ENCODE measurements at places on chromosomes 3 and 15. TPM values are rescaled to one million over a fixed set of nuclear protein-coding genes. Genes with fewer than 3 reads are reported as not detected.

- peak; percentile 59 for DNase-seq
Observed at GRCh38 chr3:48594417-48595049, 596 bp downstream of the COL7A1 start.

DNA sequence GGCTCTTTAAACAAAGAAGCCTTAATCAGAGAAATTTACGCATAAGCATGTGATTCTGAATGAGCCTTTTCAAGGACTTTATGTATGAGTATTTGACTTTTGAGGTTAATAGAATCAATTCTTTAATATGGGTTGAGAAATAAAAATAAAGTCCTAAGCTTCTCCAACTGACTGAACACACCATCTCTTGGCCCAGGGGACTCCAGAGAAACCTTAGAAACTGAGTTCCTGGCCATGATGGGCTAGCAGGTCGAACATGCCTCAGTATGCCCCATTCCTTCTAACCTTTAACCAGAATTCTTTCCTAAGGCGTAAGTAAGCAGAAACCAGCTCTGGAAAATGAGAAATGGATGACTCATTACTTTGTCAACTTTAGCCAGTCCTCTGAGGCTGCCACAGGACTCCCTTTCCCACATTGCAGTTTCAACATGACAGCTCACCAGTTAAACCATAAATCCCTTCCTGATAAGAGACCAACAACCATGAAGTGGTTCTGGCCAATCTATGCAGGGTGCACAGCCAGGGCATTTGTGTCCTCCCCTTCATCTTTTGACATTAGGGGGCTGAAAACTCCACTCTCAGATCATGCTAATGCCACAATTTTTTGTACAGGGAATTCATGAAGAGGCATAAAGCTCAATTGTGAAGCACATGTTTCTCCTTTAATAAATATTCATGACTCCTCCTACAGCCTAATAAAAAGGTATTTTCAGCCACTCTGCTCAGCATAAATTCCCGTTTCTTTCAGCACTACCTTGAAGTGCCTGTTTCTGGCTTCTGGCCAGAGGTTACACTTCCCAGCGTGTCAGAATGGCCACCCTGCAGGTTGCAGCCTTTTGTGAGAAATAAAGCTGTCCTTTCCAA is 33.3 kb downstream of the TM4SF18 start:
- DNase-seq = peak; percentile 93

GRCh38 chr3:76871655-76872054 is 168.2 kb upstream of the ROBO2 start:
- DNase-seq = no peak

GRCh38 chr15:83364501-83364900 is 80.0 kb upstream of the BNC1 start:
- DNase-seq = no peak

TNFSF10 gene
- not detected for total RNA-seq

- DNase-seq = no peak
Observed at GRCh38 chr3:188829576-188829975, 342.2 kb upstream of the TPRG1 start.

GRCh38 chr3:167691366-167691765 is 37.6 kb upstream of the WDR49 start:
- DNase-seq = no peak

GRCh38 chr15:36252146-36252711 is 327.2 kb upstream of the CDIN1 start:
- no peak for DNase-seq

CCDC80 gene
- 328 TPM for total RNA-seq

- no peak for DNase-seq
Observed at GRCh38 chr15:100118546-100118945, 223.2 kb downstream of the ADAMTS17 start.

- no peak for DNase-seq
Observed at GRCh38 chr15:63035977-63036376, 6.6 kb upstream of the TPM1 start.

DNA sequence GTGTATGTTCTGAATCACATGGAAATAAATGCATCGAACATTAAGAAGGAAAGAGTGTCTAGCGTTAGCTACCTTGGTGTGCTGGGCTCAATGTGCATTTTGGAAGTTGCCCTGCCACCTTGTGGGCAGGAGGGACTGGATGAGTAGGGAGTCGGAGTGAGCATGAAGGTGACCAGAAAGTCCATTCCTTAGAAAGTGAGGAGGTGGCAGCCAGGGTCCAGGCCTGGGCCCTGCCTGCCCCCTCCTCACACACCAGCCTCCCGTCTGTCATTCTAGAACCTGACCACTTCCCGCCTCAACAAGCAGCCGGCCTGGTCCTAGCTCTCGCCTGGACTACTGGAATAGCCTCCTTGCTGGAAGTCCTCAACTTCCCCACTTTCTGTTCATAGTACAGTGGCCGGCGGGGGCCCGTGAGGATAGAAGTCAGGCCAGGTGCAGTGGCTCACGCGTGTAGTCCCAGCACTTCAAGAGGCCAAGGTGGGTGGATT is 10.2 kb upstream of the GATA2 start:
- DNase-seq = no peak

MYEF2 gene
- total RNA-seq = 10.5 TPM

FANCD2OS gene
- not detected for total RNA-seq

QTRT2 gene
- total RNA-seq = 21.6 TPM

TLNRD1 gene
- total RNA-seq = 8.5 TPM

PRKCI gene
- total RNA-seq = 27.7 TPM

SCG5 gene
- total RNA-seq = 2.6 TPM

TTLL13 gene
- not detected for total RNA-seq

DNA sequence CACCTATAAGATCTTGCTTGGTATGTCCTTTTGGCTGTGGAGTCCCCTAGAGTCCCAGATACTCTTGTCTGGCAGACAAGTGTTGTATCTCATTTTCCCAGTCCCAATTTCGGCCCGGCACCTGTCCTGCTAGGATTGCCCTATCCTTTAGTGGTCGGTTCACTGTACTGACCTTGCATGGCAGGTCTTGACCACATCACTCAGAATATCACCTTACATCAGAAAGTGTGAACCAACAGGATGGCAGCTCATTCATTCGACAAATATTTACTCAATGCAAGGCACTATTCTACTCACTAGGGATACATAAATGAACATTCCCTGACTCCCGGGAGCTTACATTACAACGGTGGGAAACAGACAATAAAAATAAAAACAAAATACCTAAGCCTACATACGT is 5.7 kb upstream of the CCDC80 start:
- DNase-seq = no peak

- DNase-seq = no peak
Observed at GRCh38 chr3:67044955-67045354, 46.8 kb downstream of the KBTBD8 start.

SMCO1 gene
- not detected for total RNA-seq

DNA sequence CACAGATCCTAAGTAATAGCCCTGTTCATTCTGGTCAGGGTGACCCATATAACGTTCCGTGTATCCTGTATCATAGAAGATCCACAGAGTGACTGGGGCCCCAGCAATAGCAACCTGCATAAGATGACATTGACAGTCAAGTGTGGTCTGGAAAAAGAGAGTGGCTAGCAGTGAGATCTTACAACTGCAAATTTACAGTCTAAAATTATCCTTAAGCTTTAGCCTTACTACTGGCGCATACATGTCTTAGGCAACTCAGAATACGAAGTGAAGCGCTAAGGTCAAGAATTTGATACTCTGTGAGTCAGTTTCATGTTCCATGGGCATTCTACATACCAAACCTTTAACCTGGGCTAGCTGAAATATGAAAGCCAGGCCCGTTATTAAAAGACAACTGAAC is 29.2 kb upstream of the IGDCC4 start:
- DNase-seq = no peak

All from HFFc6 (cell line).